ENCODE measurements at places on chromosomes 2 and 18. TPM values are rescaled to one million over a fixed set of nuclear protein-coding genes. Genes with fewer than 3 reads are reported as not detected.

The VIT gene
- total RNA-seq, result not detected

The CD226 gene
- 47.6 TPM for total RNA-seq

The LRATD1 gene
- total RNA-seq, result not detected

The LHCGR gene
- not detected for total RNA-seq

The ARMC9 gene
- 0.92 TPM for total RNA-seq

The CPLX4 gene
- not detected for total RNA-seq

The SLC38A11 gene
- total RNA-seq, result not detected

The RFTN2 gene
- total RNA-seq, result not detected

The IL1F10 gene
- not detected for total RNA-seq

The ERBB4 gene
- total RNA-seq, result not detected

The BMP10 gene
- total RNA-seq, result not detected

The STPG4 gene
- not detected for total RNA-seq

The RAX gene
- not detected for total RNA-seq

DNA sequence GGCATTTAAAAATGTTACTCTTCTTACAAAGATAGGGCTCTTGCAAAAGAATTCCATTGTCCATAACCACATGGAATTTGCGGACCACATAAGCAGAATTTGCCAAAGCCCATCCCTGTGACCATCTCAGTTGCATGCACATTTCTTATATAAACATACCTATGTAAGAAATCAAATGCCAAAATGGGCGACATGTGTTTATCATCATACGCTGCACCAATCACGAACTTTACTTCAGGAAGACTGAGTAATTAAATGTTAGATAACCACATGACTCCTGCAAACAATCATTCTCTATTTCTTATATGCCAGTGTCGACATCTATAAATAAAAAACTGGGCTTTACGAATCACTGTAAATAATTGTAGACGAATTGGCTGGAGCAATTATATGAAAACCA lies 186.1 kb upstream of the RBMS1 start:
- no peaks in the 10 kb centered on the region for H3K4me1 ChIP-seq
- H3K4me3 ChIP-seq, result no peak overlapping the region
- DNase-seq, result no peak

- H3K27ac ChIP-seq, result no peak overlapping the region
- DNase-seq, result no peak
- H3K27me3 ChIP-seq, result peaks cover 4% of the 10 kb centered on the region
- H3K4me3 ChIP-seq, result no peak overlapping the region
Observed at GRCh38 chr18:50545936-50546335, 14.0 kb upstream of the MAPK4 start.

GRCh38 chr2:12009323-12009905 lies 263.0 kb downstream of the LPIN1 start:
- no peak overlapping the region for H3K4me3 ChIP-seq
- DNase-seq, result no peak
- H3K27ac ChIP-seq, result no peak overlapping the region
- peaks cover 47% of the 10 kb centered on the region for H3K4me1 ChIP-seq

DNA sequence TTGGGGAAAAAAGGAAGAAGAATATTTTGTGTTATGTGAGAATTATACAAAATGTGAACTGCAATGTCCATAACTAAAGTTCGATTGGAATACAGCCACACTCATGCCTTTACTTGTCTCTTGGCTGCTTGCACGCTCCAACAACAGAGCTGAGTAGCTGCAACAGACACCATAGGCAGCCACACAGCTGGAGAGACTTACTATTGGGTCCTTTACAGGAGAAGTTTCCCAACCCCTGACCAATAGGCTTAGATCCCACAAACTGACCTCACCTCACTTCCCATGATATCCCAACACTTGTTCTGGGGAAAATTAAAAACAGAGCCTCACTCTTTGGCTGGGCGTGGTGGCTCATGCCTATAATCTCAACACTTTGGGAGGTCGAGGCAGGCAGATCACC lies 213.8 kb downstream of the SH3BP4 start:
- H3K27me3 ChIP-seq, result no peaks in the 10 kb centered on the region
- H3K4me1 ChIP-seq, result no peaks in the 10 kb centered on the region
- no peak overlapping the region for H3K4me3 ChIP-seq
- DNase-seq, result no peak
- H3K27ac ChIP-seq, result no peak overlapping the region

- H3K27ac ChIP-seq, result no peak overlapping the region
- no peak overlapping the region for H3K4me3 ChIP-seq
- peaks cover 28% of the 10 kb centered on the region for H3K4me1 ChIP-seq
- peaks cover 1% of the 10 kb centered on the region for H3K36me3 ChIP-seq
Observed at GRCh38 chr2:136248242-136248641, 130.3 kb upstream of the CXCR4 start.

GRCh38 chr18:63145851-63146555 lies 173.6 kb downstream of the BCL2 start:
- H3K4me3 ChIP-seq, result no peak overlapping the region
- H3K4me1 ChIP-seq, result peaks cover 39% of the 10 kb centered on the region
- no peaks in the 10 kb centered on the region for H3K27me3 ChIP-seq
- H3K36me3 ChIP-seq, result peaks cover 76% of the 10 kb centered on the region
- DNase-seq, result no peak

- no peak overlapping the region for H3K4me3 ChIP-seq
- H3K27ac ChIP-seq, result no peak overlapping the region
- H3K27me3 ChIP-seq, result no peaks in the 10 kb centered on the region
- no peaks in the 10 kb centered on the region for H3K36me3 ChIP-seq
Observed at GRCh38 chr18:6576718-6577375, 152.7 kb upstream of the ARHGAP28 start.

DNA sequence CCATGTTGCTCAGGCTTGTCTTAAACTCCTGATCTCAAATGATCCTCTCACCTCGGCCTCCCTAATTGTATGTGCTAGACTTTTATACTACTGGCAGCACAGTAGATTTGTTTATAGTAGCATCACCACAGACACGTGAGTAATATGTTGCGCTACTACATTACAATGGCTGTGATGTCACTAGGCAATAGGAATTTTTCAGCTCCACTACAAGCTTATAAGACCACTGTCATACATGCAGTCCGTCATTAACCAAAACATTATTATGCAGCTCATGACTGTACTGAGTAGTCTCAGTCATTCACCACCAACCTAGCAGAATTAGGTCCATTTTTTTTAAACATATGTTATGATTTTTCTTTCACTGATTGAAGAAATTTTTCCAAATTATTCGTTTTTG lies 398.9 kb downstream of the DCC start:
- no peak overlapping the region for H3K27ac ChIP-seq
- H3K4me1 ChIP-seq, result no peaks in the 10 kb centered on the region
- no peak for DNase-seq
- no peaks in the 10 kb centered on the region for H3K27me3 ChIP-seq

GRCh38 chr18:58649966-58650816 lies 21.1 kb upstream of the MALT1 start:
- DNase-seq, result peak; percentile 53
- peaks cover 18% of the 10 kb centered on the region for H3K36me3 ChIP-seq
- H3K27me3 ChIP-seq, result no peaks in the 10 kb centered on the region
- peaks cover 46% of the 10 kb centered on the region for H3K4me1 ChIP-seq
- H3K27ac ChIP-seq, result peak overlapping the region; percentile 54
- H3K4me3 ChIP-seq, result peak overlapping the region; percentile 38

GRCh38 chr2:95526360-95527341 lies 42.1 kb upstream of the TRIM43B start:
- H3K27me3 ChIP-seq, result peaks cover 2% of the 10 kb centered on the region
- peak; percentile 68 for DNase-seq
- H3K4me1 ChIP-seq, result peaks cover 13% of the 10 kb centered on the region
- peaks cover 35% of the 10 kb centered on the region for H3K36me3 ChIP-seq
- peak overlapping the region; percentile 85 for H3K27ac ChIP-seq

GRCh38 chr2:110805894-110806452 lies 73.6 kb downstream of the ACOXL start:
- H3K27ac ChIP-seq, result no peak overlapping the region
- peaks cover 13% of the 10 kb centered on the region for H3K4me1 ChIP-seq
- no peak for DNase-seq
- no peaks in the 10 kb centered on the region for H3K36me3 ChIP-seq
- H3K27me3 ChIP-seq, result peaks cover 30% of the 10 kb centered on the region
- H3K4me3 ChIP-seq, result no peak overlapping the region

GRCh38 chr18:48962252-48962993 lies 11.7 kb upstream of the SMAD7 start:
- no peak overlapping the region for H3K4me3 ChIP-seq
- no peaks in the 10 kb centered on the region for H3K36me3 ChIP-seq
- H3K27me3 ChIP-seq, result peaks cover 34% of the 10 kb centered on the region

DNA sequence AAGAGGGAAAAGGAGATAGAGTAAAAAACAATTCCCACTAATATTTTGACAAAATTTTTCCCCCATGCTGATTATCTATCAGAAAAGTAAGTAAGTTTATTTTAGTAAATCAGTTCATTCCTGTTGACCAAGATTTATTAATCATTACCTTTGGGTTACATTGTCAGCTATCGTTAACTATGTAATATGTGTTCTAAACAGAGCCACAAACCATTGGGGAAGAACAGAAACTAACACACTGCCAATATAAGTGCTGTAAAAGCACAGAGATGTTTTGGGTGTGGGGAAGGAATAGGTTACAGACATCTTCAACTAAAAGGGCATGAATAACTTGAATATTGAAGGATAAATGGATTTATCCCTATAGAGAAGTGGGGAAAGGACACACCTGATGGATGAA lies 42.5 kb upstream of the ACADL start:
- no peak for DNase-seq
- no peak overlapping the region for H3K27ac ChIP-seq
- H3K4me3 ChIP-seq, result no peak overlapping the region
- no peaks in the 10 kb centered on the region for H3K4me1 ChIP-seq

GRCh38 chr2:233223059-233223894 lies 28.2 kb upstream of the ATG16L1 start:
- H3K27me3 ChIP-seq, result peaks cover 7% of the 10 kb centered on the region
- no peak for DNase-seq
- H3K4me3 ChIP-seq, result no peak overlapping the region
- peaks cover 1% of the 10 kb centered on the region for H3K36me3 ChIP-seq

DNA sequence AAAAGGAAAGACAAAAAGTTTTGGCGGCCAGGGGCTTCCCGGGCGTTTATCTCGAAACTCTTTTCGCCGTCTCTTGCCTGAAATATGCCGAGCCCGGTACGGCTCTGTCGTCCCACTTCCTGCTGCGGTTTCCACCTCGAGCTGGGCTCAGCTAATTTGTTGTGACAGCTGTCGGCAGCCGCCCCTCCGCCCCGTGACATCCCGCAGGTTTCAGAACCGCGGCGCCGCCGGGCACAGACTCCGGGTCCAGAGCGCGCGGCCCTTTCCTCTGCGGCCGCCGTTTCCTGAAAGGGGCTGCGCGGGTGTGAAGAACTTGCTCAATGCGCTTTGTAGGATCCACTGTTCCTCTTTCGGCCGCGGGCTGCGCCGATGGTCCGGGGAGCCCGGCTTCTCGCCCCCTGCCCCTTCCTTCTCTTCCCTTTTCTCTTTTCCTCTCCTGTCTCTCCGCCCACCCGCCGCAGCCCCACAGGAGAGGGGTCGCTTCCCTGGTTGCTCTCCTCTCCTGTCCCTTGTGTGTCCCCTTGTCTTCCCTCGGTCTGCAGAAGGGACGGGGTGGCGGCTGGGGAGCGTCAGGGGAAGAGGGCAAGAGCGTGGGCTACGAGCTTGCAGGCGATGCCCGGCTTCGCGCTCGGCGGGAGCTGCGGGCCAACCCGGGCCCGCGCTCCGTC lies 648 bp downstream of the ARID5A start:
- H3K36me3 ChIP-seq, result peaks cover 25% of the 10 kb centered on the region
- DNase-seq, result peak; percentile 96

DNA sequence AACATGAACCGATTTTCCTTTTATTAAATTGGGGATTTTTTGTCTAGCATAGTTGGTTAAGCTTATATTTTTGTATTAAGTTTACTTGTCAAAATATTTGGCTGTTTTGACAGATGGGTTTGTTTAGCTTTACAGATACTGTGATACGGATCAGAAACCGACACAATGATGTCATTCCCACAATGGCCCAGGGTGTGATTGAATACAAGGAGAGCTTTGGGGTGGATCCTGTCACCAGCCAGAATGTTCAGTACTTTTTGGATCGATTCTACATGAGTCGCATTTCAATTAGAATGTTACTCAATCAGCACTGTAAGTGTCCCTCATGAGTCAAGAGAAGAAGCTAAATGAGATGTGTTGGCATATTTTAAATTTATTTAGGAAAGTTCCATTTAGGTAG lies 8.5 kb downstream of the PDK1 start:
- H3K27ac ChIP-seq, result no peak overlapping the region
- no peaks in the 10 kb centered on the region for H3K27me3 ChIP-seq
- H3K36me3 ChIP-seq, result peaks cover 73% of the 10 kb centered on the region
- H3K4me3 ChIP-seq, result no peak overlapping the region

DNA sequence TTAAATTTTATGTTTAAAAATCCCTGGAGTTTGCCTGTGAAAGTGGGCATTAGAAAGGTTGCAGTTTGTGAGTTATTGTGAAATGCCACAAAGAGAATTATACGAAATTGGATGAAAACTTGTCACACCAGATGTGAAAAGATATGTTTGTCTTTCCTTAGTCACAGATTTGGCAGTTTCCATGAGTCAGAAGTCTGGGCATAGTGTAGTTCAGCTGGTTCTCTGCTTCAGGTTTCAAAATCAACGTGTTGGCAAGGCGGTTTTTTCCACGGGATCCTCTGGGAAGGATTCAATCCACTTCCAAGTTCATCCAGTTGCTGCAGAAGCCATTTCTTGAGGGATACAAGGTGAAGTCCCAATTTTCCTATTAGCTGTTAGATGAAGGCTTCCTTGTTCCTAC lies 658.0 kb upstream of the CDH2 start:
- H3K4me1 ChIP-seq, result no peaks in the 10 kb centered on the region
- no peaks in the 10 kb centered on the region for H3K27me3 ChIP-seq
- no peak overlapping the region for H3K4me3 ChIP-seq
- no peaks in the 10 kb centered on the region for H3K36me3 ChIP-seq
- H3K27ac ChIP-seq, result no peak overlapping the region

GRCh38 chr2:100271210-100271609 lies 51.1 kb downstream of the LONRF2 start:
- H3K4me1 ChIP-seq, result peaks cover 11% of the 10 kb centered on the region
- no peaks in the 10 kb centered on the region for H3K36me3 ChIP-seq
- DNase-seq, result no peak

DNA sequence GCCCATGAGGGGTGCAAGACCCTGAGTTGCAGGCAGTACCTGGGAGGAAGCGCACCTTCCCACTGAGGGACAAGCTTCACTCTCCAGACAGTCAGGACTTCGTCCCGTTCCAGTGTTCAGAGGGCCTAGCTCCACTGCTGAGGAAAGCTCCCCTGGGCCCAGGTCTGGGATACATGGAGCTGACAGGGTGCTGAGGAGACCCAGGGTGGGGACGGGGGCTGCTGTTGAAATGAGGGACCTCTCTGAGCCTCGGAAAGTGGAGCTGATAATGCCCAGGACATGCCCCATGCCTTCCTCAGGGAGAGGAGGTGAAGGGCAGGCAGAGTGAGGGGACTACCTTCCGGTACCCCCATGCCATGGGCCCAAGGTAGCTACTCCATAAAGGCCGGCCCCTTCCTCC lies 169.2 kb upstream of the MYCN start:
- no peaks in the 10 kb centered on the region for H3K4me1 ChIP-seq
- DNase-seq, result no peak
- H3K27me3 ChIP-seq, result no peaks in the 10 kb centered on the region
- no peak overlapping the region for H3K4me3 ChIP-seq
- no peak overlapping the region for H3K27ac ChIP-seq
- H3K36me3 ChIP-seq, result no peaks in the 10 kb centered on the region

- H3K27me3 ChIP-seq, result peaks cover 5% of the 10 kb centered on the region
- peaks cover 28% of the 10 kb centered on the region for H3K36me3 ChIP-seq
- H3K4me1 ChIP-seq, result peaks cover 20% of the 10 kb centered on the region
- peak overlapping the region; percentile 84 for H3K27ac ChIP-seq
- H3K4me3 ChIP-seq, result peak overlapping the region; percentile 81
Observed at GRCh38 chr2:27051902-27052645, 606 bp downstream of the AGBL5 start.

Measured in activated CD8-positive, alpha-beta T cell treated with anti-CD3 and anti-CD28 coated beads, Interleukin-2, amount 10 ng/mL, durations not matched to agents 7 days and 5 days (primary cell).